ENCODE measurements at places on chromosomes 4 and X.

- no peak for DNase-seq
Observed at GRCh38 chr4:82599336-82599735, 37.5 kb upstream of the TMEM150C start.

DNA sequence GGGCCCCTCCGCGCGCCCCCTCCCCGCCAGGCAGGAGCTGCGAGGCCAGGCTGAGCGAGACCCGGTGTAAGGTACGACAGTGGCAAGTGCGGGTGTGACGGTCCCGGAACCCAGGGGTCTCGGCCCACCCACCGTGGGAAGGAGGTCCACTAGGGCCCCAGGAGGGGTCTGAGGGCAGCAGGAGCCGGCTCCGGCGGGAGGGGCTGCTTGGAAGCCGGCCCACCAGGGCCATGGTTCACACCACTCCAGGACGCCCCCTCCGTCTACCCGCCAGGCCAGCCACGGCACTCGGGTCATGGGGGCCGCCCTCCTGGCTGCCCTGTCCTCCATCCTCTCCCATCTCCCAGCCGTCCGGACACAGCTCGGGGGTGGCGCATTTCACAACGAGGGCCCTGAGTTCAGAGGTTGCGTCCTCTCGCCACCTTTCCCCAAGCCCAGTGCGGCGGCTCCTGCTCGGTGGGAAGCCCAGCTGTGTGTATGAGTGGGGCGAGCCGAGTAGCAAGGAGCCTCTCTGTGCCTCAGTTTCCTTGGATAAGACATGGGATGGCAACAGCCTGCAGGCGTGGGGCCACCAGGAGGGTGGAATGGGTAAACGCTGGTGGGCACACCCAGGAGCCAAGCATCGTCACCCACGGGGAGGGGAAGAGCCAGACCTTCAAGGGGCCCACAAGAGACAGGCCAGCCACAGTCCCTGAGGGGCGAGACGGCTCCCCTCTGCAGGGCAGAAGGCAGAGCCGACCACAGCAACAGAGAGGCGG lies 81.3 kb downstream of the FAM53A start:
- DNase-seq, result no peak

GRCh38 chr4:139389991-139390390 lies 63.9 kb upstream of the RAB33B start:
- no peak for DNase-seq

DNA sequence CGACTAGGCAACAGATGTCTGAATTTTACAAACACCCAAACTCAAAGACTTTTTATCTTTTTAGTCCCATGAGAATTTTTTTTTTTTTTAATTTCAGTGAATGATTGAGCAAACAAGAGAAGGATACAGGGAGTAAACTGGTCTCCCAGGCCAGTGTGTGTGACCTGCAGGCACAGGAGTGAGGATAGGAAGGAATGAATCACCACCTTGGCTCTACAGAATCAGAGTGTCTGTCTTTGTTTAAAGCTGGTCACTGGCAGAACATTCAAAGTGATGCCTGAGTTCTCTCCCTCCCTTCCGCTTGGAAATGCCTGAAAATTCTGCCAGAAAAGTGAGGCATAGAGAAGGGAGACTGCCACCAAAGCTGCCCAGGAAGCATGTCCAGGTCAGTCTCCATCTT lies 69.5 kb downstream of the PARM1 start:
- no peak for DNase-seq

- no peak for DNase-seq
Observed at GRCh38 chrX:85140964-85141363, 102.6 kb downstream of the SATL1 start.

- DNase-seq, result no peak
Observed at GRCh38 chr4:90888571-90888970, 761.4 kb downstream of the CCSER1 start.

DNA sequence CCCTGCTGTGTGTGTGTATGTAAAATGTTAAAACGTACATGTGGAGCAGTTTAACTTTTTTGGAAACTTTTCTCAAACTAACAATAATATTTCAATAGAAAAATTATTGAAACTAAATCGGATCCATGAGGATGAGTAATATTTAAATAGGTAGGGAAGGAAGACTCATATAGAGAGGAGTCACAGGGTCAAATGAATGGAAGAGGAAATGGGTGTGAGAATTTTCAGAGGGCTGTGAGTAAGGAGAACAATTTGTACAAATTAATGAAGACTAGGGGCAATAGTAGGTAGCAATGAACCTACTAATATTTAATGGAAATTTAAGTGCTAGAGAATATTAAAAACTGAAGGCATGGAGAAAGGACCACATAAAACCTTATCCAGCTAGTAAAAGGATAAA lies 290.7 kb upstream of the PCDH18 start:
- DNase-seq, result no peak

DNA sequence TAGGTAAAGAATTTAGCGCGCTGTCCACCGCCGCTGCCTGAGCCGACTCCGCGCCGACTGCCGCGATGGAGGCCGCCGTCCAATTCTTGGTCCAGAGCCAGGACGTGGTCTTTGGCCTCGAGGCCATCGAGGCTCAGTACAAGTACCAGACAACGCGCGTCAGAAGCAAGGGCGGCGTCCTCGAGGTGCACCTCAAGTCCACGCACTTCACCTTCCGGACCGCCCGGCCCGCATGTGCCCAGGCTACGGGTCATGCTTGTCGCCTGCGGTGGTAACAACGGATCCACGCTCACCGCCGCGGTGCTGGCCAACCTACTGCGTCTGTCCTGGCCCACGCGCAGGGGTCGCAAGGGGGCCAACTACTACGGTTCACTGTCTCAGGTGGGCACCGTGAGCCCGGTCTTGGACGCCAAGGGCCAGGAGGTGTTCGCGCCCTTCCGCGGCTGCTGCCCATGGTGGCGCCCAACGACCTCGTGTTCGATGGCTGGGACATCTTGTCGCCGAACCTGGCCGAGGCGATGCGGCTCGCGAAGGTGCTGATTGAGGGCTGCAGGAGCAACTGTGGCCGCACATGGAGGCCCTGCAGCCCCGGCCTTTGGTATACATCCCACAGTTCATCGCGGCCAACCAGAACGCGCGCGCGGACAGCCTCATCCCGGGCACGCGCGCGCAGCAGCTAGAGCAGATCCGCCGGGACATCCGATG lies 128.0 kb downstream of the ANAPC4 start:
- DNase-seq, result no peak

GRCh38 chr4:124095621-124096020 lies 616.9 kb downstream of the ANKRD50 start:
- no peak for DNase-seq

- DNase-seq, result no peak
Observed at GRCh38 chrX:55142919-55143310, 54.1 kb downstream of the PAGE2 start.

- peak; percentile 53 for DNase-seq
Observed at GRCh38 chr4:182806259-182807252, 110.6 kb downstream of the DCTD start.

- DNase-seq, result no peak
Observed at GRCh38 chr4:186787536-186787935, 63.9 kb upstream of the FAT1 start.

Data from CD4-positive, alpha-beta T cell treated with Interleukin-6 at 100 ng/mL for 8 hours (primary cell).